Stimulated activated CD4-positive, alpha-beta T cell treated with anti-CD3 and anti-CD28 coated beads, Interleukin-4, amount 100 ng/mL, for 24 hours (primary cell): ENCODE measurements at places on chromosomes 7 and 10.
A peak's percentile ranks its signal among the peaks of the same experiment; 100 is the strongest.

GRCh38 chr10:119466655-119467054 lies 75.9 kb downstream of the RGS10 start:
- DNase-seq, result peak; percentile 44

DNA sequence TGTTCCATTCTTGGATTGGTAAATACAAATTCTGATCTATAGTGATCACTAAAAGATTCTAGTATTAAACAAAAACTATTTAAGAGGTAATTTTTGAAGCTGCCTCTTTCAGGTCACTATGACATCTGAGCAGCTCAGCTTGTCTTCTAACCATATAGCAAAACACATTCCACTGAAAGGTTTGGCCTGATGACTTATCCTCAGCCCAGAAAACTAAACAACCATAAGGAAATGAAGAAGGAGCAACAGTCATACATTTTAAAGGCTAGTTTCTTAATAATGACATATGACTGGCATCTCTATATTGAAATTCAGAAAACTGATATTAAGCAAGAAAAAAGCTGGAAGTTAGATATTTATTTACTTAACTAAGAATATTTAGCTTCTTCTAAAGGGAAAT lies 24.6 kb downstream of the NT5C2 start:
- DNase-seq, result no peak

GRCh38 chr10:125158601-125159485 lies 1.5 kb downstream of the CTBP2 start:
- DNase-seq, result no peak

DNA sequence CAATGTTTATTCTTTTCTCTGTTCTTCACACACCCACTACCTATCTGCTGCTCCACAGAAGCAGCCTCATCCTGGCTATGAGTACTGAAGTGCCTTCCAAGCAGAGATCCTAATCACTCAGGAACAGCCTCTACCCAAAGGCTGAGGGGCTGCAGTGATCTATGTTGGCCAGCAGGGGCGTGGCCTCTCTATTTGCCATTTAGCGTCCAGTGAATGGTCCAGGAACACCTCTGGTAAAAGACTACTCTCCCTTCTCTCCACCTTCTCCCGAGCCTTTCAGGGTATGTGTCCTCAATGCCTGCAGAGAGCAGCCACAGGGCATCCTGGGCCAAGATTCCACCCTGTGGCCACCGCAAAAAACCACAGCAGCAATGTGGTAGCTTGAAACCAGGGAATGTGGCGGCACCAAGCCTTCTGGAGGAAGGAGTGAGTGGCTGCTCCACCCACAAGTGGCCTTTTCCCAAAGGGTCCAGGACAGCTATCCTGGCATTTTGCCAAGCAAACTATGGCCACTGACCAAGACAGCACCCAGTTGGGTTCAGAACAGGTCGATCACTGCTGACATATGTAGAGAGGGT lies 70.9 kb downstream of the SYPL1 start:
- DNase-seq, result peak; percentile 38

DNA sequence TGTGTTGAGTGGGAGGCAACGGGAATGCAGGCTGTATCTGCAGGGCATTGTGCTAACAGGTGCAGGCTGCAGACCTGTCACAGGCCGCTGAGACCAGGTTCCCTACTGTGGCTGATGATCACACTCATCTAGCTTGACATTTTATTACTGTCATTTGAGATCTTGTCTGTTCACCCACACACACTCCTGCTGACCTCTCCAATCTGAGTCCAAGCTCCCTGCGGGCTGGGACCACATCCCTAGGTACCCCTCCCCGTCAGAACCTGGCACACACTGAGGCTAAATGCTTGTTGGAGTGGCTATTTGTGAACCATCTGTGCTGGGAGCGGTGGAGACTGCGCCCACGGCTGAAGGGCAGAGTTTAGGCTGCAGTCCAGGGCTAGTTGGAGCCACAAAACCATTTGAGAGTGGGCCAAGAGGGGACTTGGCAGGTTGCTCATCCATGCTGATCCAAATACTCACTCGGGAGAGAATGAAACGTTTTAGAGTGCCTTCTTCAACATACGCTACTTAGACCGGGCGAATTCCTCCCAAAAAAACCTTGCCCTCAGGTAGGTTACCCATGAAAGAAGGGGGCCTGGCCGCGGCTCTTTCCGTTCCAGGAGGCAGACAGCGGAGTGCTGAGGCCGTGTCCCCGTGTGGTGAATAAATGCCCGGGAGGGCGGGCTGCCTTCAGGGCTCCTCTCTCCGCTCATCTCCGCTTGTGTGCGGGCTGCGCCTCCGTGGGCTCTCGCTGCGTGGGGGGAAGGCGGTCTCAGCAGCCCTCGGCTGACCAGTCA lies 164.4 kb downstream of the RGS10 start:
- DNase-seq, result no peak

DNA sequence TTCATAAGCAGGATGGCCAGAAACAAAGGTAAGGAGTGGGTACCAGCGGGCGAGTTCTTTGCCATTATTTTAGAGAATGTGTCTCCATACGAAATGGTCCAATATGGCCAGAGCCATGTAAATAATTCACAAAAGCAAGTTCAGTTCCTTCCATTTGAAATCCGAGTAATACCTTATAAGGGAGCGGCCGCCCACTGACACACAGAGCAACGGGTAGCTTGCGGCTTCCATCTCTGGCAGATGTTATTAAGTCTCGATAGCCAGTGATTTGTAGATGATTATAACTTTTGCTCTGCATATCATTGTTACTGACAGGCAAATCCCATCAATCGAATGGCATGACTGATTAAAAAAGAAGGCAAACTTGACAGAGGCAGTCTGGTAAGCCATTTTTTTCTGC lies 63.2 kb downstream of the GFRA1 start:
- no peak for DNase-seq

DNA sequence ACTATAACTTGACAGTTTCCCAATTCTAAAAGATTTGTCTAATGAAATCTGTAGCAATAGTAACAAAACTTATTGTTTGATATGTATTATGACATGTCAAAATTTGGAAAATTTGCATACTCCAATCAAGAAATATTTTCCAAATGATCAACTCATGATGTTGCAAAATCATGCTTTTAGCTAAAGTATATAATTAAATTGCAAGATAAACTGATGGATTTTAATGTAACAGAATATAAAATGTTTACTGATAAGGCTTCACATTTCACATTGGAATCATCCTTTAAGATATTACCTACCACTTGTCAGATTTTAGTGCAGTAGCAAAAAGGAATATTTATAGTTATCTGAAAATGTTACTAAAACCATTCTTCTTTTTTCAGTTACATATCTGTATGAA lies 421.9 kb upstream of the SEMA3D start:
- DNase-seq, result no peak

- DNase-seq, result no peak
Measured at GRCh38 chr7:51324206-51324898, 7.7 kb upstream of the COBL start.

DNA sequence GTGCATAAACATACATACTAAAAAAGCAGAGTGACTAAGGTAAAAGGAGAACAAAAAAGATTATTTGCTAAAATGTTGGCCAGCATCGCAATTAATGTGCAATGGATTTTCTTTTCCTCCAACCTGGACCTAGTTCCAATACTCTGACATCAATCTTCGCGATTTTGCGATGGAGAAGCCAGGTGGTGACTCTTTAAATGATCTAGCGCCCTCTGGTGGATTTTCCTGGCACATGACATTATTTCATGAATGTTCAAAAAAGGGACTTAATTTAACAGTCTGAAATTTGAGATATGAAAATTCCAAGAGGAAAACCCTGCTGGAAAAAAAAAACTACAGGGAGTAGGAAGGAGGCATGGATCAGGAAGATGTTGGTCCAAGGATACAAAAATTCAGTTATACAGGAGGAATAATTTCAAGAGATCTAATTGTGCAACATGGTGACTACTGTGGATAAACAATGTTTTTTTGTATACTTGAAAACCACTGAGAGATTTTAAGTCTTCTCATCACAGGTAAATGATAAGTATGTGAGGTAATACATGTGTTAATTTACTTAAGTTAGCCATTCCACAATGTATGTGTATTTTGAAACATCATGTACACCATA lies 4.3 kb upstream of the KCNMA1 start:
- DNase-seq, result peak; percentile 51

- no peak for DNase-seq
Measured at GRCh38 chr7:151085329-151085690, 965 bp upstream of the AGAP3 start.

DNA sequence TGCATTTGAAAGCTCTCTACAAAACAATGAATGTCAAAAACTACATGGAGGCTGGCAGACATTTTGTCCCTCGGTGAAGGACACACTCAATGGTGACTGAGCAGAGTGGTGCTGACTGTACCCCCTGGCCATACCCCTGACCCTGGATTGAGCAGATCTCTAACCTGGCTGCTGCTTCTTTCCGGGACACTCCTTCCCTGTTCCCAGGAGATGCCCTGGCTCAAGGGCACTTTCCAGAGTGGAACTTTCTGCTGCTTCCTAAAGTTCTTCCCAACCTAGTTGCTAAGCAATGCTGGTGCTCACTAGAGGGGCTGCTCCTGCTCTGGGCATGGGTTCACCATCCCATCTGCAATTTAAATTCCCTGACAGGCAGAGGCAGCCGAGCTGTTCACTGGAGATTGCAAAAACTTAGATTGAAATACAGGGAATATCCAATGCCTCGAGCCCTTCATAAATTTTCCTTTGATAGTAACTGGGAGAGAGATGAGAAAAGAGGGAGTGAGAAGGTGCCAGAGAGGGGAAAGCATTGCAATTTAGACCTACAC lies 384.3 kb upstream of the PODXL start:
- no peak for DNase-seq

DNA sequence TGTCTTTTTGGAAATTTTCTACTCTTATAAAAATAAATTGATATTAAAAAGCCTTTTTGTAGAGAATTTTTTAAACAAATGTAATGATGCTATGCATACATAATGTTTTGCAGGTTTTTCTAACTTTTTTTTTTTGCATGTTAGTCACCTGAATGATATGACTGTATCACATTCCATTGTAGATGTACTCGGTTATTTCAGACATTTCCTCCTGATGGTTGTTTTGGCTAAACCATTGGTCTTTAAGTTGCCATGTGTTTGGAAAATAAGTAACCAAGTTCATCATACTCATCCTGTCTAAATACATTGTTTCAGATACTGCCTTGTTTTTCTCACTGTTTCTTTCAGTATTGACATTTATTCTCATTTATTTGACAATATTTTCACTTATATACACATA lies 25.8 kb downstream of the NHLRC2 start:
- no peak for DNase-seq

DNA sequence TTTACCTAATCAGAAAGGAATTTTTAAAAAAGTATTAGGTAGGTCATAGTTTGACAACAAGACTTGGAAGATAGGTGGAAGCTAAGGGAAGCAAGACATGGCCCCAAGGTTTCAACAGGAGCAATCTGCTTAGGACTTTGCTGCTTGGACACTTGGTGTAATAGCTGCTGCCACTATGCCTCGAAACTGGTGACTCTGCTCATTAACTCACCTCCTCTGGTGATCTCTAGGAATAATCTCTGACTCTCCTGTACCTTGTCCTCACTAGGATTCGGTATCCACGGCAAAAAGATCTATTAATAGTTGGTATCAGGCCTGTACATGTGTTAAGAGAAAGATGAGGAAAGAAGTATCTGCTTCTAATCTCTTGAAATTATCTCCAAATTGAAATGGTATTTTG lies 53.1 kb downstream of the PTEN start:
- no peak for DNase-seq

DNA sequence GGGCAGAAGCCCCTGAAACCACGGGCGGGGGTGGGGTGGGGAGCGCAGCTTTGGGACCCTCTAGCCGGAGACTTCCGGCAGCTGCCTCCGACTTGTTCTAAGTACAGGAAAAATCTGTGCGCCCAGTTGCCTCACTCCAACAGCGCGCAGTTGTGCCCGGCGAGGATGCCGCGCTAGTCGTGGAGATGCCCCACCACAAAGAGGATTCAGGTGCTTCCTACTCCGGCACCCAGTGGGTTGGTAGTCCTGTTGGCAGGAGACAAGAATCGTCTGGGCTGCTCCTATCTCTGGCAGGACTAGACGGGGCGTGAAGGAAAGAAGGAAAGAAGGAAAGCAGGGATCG lies 465 bp upstream of the NPY start:
- DNase-seq, result no peak

DNA sequence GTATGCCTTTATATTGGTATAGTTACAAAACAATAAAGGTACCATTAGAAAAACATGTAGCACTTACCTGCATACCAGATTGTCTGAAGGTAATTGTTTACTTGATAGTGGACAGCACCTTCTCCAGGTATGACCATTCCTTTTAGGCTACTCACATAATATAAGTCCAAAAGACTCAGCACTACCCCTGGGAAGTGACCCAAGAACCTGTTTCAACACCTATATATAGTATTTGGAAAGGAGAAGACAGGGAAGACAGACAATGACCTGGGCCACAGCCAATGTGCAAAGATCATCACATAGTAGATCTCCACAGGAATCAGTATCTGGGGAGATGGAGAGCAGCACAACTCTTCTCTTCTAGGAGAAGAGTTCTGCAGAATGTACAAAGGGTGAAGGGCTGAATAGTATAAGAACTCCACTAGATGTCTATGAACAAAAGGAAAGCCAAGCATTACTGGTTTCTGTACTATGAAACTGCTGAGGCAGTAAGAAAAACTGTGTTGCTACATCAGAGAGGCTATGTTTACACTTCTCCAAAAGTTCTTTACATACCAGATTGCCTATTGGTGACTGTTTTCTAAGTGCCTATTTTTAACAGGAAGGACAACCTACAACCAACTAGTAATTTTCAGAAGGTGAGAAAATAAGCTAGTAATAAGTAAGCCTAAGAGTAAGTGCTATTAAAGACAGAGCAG lies 159.2 kb downstream of the BTAF1 start:
- no peak for DNase-seq

DNA sequence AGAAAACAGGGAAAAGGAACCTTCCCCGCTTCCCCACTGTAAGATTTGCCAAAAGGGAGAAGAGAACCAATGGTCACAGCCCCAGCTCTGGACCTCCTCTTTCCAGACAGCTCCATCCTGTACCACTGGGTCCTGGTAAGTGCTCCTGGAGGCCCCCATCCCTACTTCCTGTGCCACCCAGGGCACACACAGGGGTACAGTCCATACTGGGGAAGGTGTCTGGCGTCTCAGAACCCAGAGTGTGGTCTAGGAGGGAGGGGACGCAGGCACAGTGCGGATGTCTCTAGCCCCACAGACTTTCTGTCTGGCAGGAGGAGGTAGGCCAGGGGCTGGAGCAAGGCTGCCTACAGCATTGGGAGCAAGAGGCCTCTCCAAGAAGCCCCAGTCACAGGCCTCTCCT lies 213.3 kb upstream of the IGFBP3 start:
- DNase-seq, result no peak

- DNase-seq, result no peak
Measured at GRCh38 chr10:117549100-117549585, 6.6 kb downstream of the EMX2 start.

GRCh38 chr10:108556186-108556585 lies 1367.1 kb downstream of the XPNPEP1 start:
- DNase-seq, result no peak

GRCh38 chr7:5557920-5558401 lies 134.3 kb upstream of the TNRC18 start:
- DNase-seq, result no peak

GRCh38 chr7:102197161-102197560 lies 89.5 kb upstream of the SH2B2 start:
- no peak for DNase-seq
